ENCODE measurements at places on chromosomes 5 and 9. TPM values are rescaled to one million over a fixed set of nuclear protein-coding genes. Genes with fewer than 3 reads are reported as not detected.

The FOXD4L6 gene
- not detected for total RNA-seq

The CRB2 gene
- 0.92 TPM for total RNA-seq

The PAEP gene
- total RNA-seq: not detected

The CAMK4 gene
- total RNA-seq: 1.8 TPM

The PCDHA13 gene
- total RNA-seq: 0.12 TPM

The ITGA1 gene
- total RNA-seq: 25.2 TPM

The PCDHGB6 gene
- 2.2 TPM for total RNA-seq

The ZFP37 gene
- total RNA-seq: 0.52 TPM

The STOML2 gene
- 89.8 TPM for total RNA-seq

The GLDC gene
- total RNA-seq: 0.70 TPM

The ZBTB26 gene
- 4.7 TPM for total RNA-seq

The ECSCR gene
- 3.9 TPM for total RNA-seq

The HMCN2 gene
- 19.1 TPM for total RNA-seq

The FCHSD1 gene
- total RNA-seq: 19.2 TPM

The MELK gene
- 9.9 TPM for total RNA-seq

The GAPT gene
- not detected for total RNA-seq

The PTPA gene
- total RNA-seq: 91.9 TPM

The LCN1 gene
- total RNA-seq: not detected

The TLR4 gene
- total RNA-seq: 12.8 TPM

The PIP5KL1 gene
- 1.3 TPM for total RNA-seq

The NPR3 gene
- total RNA-seq: 3.7 TPM

The NOL6 gene
- total RNA-seq: 20.3 TPM

The SLC6A3 gene
- total RNA-seq: not detected

The SLC35D2 gene
- 94.6 TPM for total RNA-seq

The MSX2 gene
- total RNA-seq: 0.40 TPM

The RMI1 gene
- total RNA-seq: 9.4 TPM

The PCDHA1 gene
- not detected for total RNA-seq

The CDKN2A gene
- 1.8 TPM for total RNA-seq

The GRXCR2 gene
- not detected for total RNA-seq

The GOLPH3 gene
- 123 TPM for total RNA-seq

The IL33 gene
- total RNA-seq: 5.3 TPM

The TMEM171 gene
- total RNA-seq: 104 TPM

The ARID3C gene
- not detected for total RNA-seq

The FREM1 gene
- total RNA-seq: 0.43 TPM

The IARS1 gene
- total RNA-seq: 61.9 TPM

The ELP1 gene
- 13.1 TPM for total RNA-seq

The SPATA31D4 gene
- not detected for total RNA-seq

The DYNC2I2 gene
- 51.5 TPM for total RNA-seq

The PARP8 gene
- total RNA-seq: 13.6 TPM

The FABP6 gene
- not detected for total RNA-seq

The CCDC187 gene
- total RNA-seq: 0.67 TPM

The ESM1 gene
- total RNA-seq: not detected

The SPRY4 gene
- total RNA-seq: 9.5 TPM

The PTPN3 gene
- total RNA-seq: 29.4 TPM

The PRLR gene
- total RNA-seq: 41.9 TPM

The IFNB1 gene
- total RNA-seq: not detected

The SAPCD2 gene
- total RNA-seq: 10.3 TPM

The IFNA2 gene
- total RNA-seq: not detected

Measured in left colon (tissue), 2 donors.